Osteoblast (primary cell): ENCODE measurements at places on chromosomes 5 and 9. TPM values are rescaled to one million over a fixed set of nuclear protein-coding genes. Genes with fewer than 3 reads are reported as not detected.

- DNase-seq = no peak
Observed at GRCh38 chr9:12538842-12539579, 154.2 kb upstream of the TYRP1 start.

GRCh38 chr5:72221541-72221940 is 98.5 kb downstream of the MRPS27 start:
- no peak for DNase-seq

DNA sequence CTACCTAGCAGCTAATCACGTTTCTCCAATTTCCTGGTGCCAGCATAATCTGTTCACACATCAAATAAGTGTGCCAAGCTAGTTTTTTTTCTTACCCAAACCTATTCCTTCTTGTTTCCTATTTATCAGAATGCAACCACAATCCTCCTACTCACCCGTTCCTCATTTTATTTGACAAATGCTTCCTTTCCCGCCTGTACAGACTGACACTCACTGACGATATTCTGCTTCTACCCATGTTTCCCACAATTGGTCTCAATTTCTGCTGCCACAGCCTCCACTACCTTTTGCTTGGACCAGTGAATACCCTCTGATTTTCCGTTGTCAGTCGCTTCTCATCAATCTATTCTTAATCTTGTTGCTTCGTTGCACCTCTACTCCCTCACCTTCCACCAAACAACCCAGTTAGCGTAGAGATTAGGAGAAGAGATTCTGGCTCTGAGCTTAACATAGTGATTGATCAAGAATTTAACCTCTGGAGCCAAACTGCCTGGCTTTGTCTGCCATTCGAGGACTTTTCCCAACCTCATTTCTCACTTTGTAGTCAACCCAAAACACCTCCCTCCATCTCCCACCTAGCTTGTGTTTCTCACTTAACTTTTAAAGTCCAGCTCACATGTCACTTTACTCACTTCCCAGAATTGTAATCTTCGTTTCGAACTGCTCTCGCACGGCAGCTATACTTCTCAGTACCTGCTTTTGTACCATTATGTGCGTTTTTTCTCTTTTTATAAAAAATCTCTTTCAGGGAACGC is 729 bp upstream of the TMEM38B start:
- DNase-seq = peak; percentile 52

DNA sequence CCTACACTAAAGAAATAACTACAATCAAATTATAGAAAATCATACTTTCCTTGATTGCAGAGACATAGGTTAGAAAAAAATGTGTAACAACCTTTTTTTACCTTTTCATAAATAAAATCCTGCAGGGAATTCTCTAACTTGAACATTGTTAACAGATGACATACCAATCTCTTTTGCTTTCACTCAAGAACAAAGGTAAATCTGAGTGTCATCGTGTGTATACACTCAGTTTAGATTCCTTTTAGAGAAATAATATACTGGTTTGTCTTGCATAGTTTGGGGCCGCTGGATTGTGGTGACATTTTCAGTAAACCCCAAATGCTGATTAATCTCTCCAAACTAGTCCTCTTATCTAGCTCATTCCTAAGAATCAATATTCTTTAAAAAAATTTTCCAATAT is 20.8 kb upstream of the MTAP start:
- DNase-seq = no peak

- no peak for DNase-seq
Observed at GRCh38 chr5:135425641-135426040, 21.5 kb downstream of the DCANP1 start.

DNA sequence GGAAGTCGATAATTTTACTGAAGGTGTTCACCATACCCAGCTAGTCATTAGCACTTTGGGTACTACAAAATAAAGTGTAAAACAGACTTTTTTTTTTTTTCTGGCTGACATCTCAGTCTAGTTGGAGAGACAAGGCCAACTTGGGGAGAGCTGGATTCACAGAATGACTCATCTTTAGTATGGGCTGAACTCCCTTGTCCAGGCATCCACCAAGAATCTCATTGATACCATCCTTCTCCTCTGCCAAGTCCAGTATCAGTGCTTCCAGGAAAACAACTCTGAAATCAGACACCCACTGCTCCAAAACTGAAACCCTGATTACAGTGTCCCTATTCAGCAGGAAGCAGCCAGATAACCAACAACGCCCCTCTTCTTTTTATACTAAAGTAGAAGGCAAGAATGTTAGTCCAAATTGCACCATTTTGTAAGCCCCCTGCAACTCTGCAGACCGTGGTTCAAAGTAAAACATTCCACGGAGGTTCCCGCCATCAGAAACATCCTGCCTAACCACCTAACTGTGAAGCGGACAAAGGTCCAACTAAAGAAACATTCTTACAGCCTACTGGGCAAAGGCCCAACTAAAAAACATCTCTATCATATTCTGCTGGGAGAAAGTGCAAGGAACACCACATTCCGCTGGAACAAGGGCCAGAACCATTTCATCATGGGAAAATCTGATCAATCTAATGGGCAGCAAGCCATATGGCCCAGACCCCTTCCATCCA is 728.2 kb downstream of the BRINP1 start:
- DNase-seq = no peak

DNA sequence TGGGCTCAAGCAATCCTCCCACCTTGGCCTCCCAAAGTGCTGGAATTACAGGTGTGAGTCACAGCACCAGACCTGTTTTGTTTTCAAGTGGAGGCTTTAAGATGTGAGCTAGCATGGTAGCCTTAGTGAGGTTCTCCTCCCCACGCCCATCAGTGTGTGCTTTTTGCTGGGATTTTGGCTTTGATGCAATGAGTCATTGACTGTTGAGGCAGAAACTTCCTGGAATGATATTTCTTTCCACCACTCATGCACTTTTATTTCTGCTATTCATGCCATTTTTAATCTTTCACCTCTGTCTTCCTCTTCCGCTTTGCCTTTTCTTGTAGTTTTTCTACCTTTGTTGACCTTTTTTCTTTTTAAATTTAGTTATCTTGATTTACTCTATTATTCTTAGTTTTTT is 4.2 kb upstream of the NFIL3 start:
- peak; percentile 87 for DNase-seq

DNA sequence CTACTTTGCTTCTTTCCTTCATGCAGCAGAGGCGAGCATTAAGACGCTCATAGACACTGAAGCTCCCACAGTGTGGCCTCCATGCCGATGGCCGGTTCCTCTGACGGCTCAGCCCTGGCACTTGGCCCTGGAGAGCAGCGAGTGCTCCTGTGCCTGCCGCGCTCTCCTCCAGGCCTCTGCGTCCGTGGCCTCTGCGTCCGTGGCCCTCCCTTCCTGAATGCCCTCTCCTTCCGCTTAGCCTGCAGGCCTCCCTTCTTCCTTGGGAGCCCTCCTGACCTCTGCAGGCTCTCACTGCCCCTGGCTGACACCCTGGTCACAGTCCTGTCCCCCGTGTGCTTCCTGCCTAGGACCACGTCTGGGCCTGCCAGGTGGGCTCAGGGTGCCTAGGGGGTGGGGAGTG is 92.8 kb downstream of the ZNF354C start:
- DNase-seq = peak; percentile 39

DNA sequence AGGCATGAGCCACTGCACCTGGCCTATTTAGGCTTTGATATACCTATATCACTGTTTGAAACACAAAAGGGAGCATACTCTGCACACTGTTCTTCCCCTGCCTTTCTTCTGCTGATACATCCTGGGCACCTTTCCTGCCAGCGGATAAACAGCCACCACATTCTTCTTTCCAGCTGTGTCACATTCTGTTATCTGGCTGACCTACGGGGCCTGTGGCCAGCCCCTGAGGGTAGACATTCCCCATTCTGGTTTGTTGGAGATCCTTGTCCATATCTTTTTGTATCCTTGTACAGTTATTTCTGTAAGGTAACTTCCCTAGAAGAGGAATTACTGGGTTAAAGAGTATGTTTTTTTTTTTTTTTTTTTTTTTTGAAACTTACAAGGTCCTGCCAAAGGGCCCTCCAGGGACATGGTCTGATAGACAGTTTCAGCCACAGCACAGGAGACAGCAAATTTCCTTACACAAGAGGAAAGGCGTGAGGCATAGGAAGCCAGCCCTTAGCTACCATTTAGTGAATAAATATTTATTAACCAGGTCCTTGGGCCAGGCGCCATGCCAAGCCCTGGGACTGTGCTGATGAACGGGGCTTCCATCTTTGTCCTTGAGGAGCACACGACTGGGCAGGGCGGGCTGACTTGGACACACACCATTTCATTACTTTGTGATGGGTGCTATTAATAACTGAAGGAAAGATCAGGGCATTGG is 57.8 kb downstream of the ERGIC1 start:
- no peak for DNase-seq

GRCh38 chr5:16774806-16775205 is 158.0 kb upstream of the RETREG1 start:
- no peak for DNase-seq

- DNase-seq = peak; percentile 86
Observed at GRCh38 chr9:130239741-130240241, 25.8 kb upstream of the HMCN2 start.

DNA sequence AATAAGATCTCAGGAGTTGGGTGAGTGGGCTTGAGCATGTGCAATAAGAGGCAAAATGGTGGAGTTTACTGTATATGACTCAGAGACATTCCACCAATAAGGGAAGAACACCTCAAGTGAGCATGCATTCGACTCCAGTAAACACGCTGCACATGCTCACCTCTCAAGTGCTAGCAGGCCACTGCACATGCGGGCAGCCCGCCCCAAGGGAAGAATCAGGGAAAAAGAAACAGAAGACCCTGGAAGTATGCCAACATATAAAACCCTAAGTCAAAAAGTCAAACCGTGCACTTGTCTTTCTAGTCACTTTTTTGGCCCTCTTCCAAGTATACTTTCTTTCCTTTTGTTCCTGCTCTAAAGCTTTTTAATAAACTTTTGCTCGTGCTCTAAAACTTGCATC is 245.3 kb upstream of the RASA1 start:
- DNase-seq = no peak

- no peak for DNase-seq
Observed at GRCh38 chr5:18216729-18217128, 582.5 kb downstream of the TAF11L14 start.

- DNase-seq = peak; percentile 97
Observed at GRCh38 chr5:134561871-134562296, 36.4 kb downstream of the JADE2 start.

GRCh38 chr5:153367466-153367865 is 123.0 kb upstream of the GRIA1 start:
- DNase-seq = no peak

DNA sequence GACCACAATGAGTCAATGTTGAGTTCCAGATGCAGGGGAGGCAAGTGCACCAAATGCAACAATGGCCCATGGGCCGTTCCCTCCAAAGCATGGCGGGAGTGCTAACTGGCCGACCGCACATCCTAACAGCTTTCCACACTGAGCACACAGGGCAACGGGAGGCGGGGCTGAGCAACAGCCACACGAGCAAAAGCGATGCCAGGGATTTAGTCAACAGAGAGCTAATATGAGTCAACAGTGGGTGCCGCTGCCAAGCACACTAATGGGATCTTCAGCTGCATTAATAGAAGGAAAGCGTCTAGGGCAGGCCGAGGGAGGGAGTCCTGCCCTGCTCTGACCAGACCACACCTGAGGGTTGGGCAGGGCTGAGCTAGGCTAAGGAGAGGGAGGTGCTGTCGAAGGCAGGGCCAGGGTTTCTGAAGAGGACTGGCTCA is 4.6 kb downstream of the EPB41L4B start:
- peak; percentile 95 for DNase-seq

DNA sequence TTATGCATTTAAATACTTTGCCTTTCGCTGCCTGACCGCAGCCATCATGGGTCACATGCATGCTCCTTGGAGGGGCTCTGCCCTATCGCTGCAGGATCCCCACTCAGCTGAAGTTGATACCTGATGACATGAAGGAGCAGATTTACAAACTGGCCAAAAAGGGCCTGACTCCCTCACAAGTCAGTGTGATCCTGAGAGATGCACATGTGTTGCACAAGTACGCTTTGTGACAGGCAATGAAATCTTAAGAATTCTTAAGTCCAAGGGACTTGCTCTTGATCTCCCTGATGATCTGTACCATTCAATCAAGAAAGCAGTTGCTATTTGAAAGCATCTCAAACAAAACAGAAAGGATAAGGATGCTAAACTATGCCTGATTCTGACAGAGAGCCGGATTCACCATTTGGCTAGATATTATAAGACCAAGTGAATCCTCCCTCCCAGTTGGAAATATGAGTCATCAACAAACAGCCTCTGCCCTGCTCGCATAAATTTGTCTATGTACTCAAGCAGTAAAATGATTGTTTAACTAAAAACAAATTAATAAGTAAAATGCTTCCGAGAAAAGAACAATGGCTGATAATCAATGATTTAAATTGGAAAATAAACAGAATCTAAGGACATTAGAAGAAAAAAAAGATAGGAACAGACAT is 41.6 kb upstream of the PPP2CA start:
- DNase-seq = peak; percentile 73

GRCh38 chr9:132857031-132857430 is 21.1 kb downstream of the AK8 start:
- peak; percentile 94 for DNase-seq

DNA sequence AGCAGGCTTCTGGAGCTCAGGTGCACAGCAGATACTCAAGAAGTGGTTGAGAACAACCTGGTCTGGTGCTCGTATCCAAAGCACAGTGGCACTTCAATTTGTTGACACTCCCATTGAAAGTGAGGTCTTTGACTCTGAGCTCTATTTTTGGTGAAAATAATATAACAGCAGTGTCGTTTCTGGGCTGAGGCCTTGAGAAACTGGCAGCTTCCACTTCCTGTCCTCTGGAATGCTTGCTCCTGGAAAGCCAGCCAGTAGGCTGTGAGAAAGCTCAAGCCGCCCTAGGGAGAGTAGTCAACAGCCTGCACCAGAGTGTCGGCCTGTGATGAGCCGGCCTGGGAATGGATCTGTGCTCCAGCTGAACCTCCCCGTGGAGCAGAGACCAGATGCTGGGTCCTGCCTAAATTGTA is 6.8 kb upstream of the SUSD3 start:
- peak; percentile 90 for DNase-seq

- DNase-seq = no peak
Observed at GRCh38 chr5:173634465-173634983, 18.1 kb upstream of the BOD1 start.

GRCh38 chr9:24035816-24036215 is 209.8 kb upstream of the ELAVL2 start:
- no peak for DNase-seq

GRCh38 chr5:62732677-62733121 is 154.1 kb downstream of the LRRC70 start:
- no peak for DNase-seq

- no peak for DNase-seq
Observed at GRCh38 chr9:713091-713490, 128.4 kb upstream of the DMRT1 start.

Gene TARS1
- total RNA-seq = 305 and 353 TPM in 2 replicates

Gene IFNA13
- total RNA-seq = not detected in 2 replicates

Gene UBE2QL1
- total RNA-seq = under 0.01 and 0.29 TPM in 2 replicates

Gene TAF11L7
- total RNA-seq = not detected in 2 replicates

Gene LCN12
- not detected in 2 replicates for total RNA-seq

Gene SOX30
- under 0.01 TPM in 2 replicates for total RNA-seq

Gene RUSC2
- 25.0 and 28.6 TPM in 2 replicates for total RNA-seq

Gene GFI1B
- under 0.01 TPM in 1 of 2 replicates, not detected in the other for total RNA-seq

Gene FYB1
- under 0.01 TPM in 1 of 2 replicates, not detected in the other for total RNA-seq
